Islet precursor cell (in vitro differentiated cells): ENCODE measurements at places on chromosomes 11 and 22.

GRCh38 chr22:50438305-50439275 lies 36.2 kb downstream of the SBF1 start:
- no peak for DNase-seq

DNA sequence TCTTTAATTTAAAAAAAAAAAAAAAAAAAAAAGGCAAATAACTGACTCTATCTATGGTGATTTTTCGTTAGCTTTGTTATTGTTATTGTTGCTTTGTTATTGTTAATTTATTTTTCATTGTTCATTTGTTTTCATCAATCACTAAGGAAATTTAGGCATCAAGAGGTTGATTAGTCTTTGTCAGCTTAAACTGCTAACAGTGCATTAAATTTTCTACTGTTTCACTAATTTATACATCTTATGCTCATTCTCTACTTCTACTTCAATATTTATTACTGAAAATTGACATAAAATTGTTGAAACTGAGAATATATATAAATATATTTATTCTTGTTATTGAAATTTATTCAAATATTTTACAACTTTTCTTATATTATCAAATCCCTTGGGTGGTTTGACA lies 24.0 kb downstream of the TBCEL start:
- no peak for DNase-seq

DNA sequence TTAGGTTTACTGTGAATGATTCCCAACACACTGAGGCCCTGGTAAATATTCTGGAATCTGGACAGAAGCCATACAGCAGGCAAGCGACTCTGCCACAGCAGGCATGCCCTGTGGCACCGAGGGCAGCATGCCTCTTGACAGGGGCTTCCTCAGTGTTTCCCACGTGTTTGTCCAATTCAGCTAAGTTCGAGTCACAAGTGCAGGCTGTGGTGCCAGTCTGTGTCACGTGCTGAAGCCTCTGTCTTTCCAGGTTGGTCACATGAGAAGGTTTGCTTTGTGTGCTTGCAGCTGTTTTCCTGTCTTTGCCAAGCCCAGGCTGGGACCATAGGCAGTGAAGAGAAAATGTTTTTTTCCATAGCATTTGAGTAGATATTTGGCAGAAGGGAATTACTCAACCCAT lies 2.4 kb upstream of the PPFIBP2 start:
- no peak for DNase-seq

- no peak for DNase-seq
Measured at GRCh38 chr11:68399916-68400315, 60.6 kb upstream of the PPP6R3 start.

GRCh38 chr11:8331767-8332166 lies 68.1 kb upstream of the LMO1 start:
- DNase-seq = no peak

DNA sequence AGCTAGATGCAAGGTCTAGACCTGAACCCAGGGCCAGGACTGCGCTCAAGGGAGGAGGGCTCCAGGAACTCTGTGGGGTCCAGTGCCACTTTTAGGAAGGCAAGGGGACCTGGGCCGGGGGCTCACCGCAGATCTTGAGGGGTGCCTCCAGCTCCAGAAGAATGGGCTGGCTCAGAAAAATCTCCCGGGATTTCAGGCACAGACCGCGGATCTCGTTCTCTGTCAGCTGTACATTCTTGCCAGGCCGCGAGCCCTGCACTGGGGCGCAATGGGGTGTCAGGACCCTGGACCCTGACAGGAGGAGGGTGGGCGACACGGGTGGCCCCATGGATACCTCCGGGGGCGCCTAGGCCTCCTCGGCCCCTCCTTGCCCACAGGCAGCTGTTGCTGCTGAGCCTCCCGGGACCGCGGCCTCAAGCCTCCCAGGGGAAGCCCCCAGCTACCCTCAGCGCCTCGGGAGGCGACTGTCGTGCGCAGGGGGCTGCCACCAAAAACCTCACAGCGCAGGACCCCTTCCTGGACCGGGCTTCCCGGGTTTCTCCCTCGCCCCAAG lies 640 bp downstream of the PPP1CA start:
- DNase-seq = no peak

DNA sequence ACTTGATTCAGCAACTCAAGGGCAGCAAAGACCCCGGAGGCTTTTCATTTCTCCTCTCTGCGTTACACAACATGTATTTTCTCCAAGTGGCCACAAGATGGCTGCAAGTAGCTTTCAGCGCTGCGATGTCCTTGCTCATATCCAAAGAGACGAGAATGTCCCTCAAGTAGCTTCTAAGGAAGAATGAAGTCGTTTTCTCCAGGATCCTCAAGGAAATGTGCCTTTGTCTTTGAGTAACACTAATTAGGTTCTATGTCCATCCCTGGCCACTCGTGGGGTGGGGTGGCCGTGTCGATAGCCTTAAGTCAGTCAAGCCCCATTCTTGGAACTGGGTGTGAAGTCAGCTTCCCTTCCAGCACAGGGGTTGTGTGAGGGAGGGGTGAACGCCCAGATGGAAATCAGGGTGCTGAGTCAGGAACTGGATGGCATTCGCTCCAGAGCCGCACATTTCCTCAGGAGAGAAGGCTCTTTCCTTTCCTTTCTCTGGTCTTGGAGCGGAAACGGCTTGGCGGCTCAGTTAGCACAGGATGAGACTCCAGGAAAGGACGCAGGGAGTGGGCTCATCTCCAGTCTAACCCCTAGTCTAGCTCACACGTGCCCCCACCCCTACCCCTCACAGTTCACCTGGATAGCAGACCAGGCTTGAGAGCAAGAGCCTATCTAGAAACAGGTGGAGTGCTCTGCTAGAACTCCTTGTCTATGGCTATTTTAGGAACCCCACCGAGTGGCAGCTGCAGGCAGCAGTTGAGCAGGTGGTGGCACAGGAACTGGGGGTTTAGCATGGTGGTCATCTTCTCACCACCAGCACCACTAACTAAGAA lies 44.3 kb downstream of the NNMT start:
- DNase-seq = peak; percentile 74

DNA sequence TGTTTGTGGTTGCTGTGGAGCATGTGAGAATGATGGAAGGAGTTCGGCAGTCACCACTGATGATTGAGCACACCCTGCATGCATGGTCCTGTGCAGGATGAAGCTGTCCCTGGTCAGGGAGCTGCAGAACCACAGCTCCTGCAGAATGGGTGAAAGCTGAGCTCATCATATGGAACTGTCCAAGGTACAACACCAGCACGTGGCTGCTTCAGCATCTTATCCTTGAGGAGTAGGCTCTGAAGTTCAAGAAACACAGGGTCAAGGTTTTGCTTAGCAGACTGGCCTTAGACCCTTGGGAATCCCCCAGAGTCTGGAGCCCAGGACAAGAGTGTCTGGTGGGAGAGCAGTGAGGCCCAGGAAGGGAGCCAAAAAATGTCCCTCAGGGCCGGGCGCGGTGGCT lies 182.4 kb upstream of the LARGE1 start:
- peak; percentile 57 for DNase-seq

- no peak for DNase-seq
Measured at GRCh38 chr11:12017243-12017678, 8.8 kb upstream of the DKK3 start.
